ENCODE measurements at places on chromosomes 7 and 10.

DNA sequence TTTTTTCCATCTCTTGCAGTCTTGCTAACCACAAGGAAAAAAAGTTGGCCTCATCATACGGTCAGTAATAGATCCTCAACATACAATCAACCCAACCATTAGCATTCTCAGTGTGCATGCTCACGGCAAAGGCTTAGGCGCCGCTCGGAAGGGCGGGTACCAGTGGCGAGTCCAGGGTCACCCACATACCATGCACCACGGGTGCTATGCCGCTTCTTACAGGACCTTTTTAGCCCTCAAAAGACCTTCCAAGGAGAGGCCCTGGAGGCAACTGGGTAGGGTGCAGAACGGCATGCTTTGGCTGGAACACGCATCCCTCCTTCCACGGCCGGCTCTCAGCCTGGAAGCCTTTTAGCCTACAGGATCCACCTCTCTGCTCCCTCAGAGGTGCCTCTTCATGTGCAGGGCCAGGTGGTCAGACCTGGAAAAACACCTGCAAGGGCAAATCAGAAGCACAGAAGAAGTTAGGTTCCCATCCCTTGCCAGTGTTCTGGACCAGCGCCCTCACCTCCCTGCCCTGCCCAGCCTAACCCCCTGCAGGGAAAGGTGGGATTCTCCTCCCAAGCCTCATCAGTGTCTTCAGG is 5.8 kb downstream of the KLF6 start:
- DNase-seq = no peak

DNA sequence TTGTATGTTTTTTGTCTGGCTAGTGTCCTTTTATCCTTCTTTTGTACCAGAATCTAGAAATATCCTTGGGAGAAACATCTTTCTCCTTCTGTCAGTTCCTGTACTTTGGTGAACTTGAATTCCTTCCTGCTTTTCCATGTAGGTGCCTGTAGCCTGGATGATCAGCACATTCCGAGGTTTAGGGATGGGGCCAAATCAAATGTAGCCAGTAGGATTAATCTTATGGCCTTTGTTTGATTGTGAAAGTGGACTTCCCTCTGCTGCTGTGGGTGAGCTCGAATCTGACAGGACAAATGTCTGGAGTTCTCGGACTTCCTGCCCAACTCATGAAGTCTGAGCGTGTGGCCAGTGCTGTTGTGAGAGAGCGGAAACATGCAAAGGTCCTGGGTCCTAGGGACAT is 33.2 kb upstream of the NAMPT start:
- no peak for DNase-seq

DNA sequence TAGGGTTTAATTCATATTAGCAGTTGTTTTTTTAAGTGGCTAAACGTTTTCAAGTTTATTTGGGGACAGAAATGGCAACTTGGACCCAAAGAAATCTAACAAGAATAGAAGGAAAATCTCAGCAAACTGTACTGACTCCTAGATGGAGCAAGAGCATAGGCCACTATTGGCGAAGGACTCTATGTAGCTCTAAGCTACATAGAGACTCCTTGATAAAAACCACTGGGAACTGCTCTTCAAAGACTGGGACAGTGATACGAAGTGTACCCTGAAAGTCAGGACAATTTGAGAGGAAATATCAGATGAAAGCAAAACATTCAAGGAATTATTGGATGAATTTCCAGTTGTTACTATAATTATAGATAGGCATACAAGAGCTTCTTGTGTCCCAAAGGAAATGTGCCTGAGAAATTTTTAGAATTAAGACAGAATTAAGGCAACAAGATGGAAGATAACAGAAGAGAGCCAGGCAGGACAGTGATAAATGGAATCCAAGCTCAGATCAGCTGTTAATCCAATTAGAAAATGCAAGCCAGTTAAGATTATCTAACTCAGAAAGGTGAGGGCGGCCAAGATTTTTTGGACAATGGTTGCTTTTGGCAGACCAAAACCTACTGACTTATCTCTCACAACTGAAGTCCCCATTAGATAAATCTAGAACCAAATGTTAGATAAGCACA is 103.7 kb upstream of the IFRD1 start:
- DNase-seq = no peak

DNA sequence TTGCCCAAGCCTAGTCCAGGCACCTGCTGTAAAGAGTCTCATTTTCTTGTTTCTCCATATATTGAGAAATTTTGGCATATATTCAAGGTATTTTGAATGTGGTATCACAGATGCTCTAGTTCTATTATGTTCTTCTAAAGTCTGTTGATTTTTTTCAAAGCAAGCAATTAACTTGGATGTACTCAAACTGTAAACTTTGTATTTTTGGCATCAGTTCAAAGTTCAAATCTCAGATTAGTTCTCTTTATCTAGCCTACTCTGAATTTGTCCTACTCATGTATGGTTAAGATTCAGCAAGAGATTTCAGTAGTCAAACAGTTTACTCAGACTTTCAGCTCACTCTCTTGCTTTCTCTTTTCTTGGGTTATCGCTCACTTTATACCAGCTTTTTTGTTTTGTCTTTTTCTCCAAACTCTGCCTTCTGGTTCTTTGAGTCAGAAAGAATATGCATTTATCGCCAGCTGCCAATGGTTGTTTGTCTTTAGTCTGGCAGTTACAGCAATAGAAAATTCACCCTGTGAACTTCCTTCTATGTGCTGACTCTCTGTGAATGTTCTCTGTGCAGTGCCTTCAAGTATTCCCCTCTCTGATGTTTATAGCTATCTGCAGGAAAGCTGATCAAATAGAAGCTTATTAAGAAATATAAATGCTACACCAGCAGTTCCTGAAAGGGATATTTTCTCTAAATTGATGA is 56.0 kb downstream of the ANKRD7 start:
- DNase-seq = no peak

- DNase-seq = no peak
These were observed 127.2 kb upstream of the RSU1 start for GRCh38 chr10:16944402-16944801.

Data from HuH-7 (cell line).